ENCODE measurements at places on chromosomes 5 and 9. TPM values are rescaled to one million over a fixed set of nuclear protein-coding genes. Genes with fewer than 3 reads are reported as not detected.

The SLC6A7 gene
- not detected for polyA plus RNA-seq

DNA sequence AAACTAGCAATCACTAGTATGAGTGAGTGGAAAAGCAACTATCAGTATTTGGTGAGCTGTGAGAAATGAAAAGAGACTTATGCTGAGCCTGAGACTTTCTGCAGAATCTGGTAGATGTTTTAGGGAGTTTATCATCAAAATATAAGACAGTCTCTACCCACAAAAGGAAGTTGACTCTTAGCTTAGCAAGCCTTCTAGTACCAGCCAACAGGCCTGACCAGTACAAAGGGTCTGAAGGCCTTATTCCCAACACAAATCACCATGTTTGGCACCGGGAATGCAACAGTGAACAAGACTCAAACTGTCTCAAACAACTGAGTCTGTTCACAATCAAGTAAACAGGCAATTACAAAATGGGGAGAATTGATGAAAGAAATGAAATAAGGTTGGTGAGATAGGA lies 244.4 kb downstream of the CWC27 start:
- no peak for DNase-seq

- no peak for DNase-seq
Observed at GRCh38 chr9:88691811-88692210, 156.8 kb downstream of the NXNL2 start.

GRCh38 chr9:135604437-135605237 lies 34.7 kb downstream of the GLT6D1 start:
- DNase-seq = no peak

DNA sequence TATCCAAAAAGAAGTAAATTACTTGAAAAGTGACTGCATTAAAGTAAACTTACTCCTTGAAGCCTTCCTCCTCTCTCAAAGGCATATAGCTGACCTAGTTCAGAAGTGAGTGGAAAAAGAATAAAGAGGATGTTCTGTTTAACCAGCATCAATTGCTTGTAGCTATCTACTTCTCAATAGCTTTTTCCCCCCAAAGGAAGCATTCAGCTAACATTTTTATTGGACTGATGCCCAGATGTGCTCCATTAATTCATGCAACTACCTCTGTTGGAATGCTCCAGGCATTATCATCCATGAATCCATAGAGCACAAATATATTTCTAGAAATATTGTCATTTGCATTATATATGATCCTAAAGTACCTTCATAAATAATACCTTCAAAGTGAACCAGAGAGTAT lies 132.8 kb downstream of the RASEF start:
- no peak for DNase-seq

- no peak for DNase-seq
Observed at GRCh38 chr9:119795395-119795794, 426.2 kb upstream of the BRINP1 start.

Data from right cardiac atrium (tissue), 5 donors.